Fibroblast of lung (primary cell): ENCODE measurements at places on chromosomes 11 and 22.

DNA sequence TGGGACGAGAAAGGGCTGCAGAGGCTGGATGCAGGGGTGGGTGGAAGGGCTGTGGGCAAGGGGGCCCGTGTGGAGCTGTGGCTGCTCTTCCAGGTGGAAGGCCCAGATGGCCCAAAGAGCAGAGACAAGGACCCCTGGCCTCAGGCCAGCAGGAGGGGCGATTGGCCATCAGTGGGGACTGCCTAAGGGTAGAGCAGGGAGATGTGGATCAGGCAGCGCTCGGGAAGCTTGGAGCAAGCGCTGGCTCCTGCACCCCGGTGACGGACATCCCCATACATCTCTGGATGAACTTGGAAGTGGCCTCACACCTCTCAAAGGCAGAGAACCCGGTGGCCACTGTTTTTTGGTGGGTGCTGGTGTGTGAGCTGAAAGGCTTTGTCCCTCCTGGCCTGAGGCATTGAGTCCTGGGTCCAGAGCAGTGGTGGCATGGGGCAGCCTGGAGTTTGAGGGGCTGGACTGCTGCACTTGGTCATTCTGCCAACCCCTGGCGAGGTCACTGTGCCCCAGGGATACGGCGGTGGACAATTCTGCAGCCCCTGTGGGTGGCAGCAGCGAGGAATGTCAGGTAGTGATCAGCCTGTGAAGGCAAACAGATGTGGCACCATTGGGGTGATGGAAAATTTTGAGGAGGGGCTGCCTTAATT is 5.9 kb downstream of the FRMD8 start:
- DNase-seq: no peak

GRCh38 chr11:103637295-103637694 is 399.1 kb upstream of the DDI1 start:
- DNase-seq: peak; percentile 75

- no peak for DNase-seq
Measured at GRCh38 chr22:24512043-24512442, 16.9 kb downstream of the UPB1 start.

GRCh38 chr22:24021304-24021703 is 10.2 kb downstream of the CABIN1 start:
- no peak for DNase-seq

- peak; percentile 51 for DNase-seq
Measured at GRCh38 chr11:19982774-19983495, 177.3 kb downstream of the DBX1 start.

DNA sequence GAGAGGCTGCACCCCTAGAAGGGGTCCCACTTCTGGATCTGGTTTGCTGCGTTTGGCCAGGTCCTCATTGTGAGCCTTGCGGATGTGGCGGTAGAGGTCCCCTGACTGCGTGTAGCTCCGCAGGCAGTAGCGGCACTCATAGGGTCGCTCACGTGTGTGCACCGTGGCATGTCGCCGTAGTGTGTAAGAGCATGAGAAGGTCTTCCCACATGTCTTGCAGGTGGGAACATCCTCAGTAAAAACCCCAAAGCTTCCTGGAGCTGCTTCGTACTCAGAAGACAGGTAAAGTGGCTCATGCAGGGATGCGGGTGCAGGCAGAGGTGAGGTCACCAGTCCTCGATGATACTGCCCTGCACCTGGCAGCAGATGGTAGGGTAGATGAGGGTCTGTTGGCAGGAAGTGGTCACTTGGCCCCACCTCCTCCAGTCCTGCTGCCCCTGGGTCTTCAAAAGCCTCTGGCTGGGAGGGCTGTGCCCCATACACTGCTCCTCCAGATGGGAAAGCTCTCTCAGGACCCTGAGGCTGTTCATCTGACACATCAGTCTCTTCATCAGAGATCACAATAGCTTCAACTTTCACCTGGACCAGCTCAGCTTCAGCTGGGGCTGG is 1.7 kb downstream of the ZBTB3 start:
- no peak for DNase-seq

DNA sequence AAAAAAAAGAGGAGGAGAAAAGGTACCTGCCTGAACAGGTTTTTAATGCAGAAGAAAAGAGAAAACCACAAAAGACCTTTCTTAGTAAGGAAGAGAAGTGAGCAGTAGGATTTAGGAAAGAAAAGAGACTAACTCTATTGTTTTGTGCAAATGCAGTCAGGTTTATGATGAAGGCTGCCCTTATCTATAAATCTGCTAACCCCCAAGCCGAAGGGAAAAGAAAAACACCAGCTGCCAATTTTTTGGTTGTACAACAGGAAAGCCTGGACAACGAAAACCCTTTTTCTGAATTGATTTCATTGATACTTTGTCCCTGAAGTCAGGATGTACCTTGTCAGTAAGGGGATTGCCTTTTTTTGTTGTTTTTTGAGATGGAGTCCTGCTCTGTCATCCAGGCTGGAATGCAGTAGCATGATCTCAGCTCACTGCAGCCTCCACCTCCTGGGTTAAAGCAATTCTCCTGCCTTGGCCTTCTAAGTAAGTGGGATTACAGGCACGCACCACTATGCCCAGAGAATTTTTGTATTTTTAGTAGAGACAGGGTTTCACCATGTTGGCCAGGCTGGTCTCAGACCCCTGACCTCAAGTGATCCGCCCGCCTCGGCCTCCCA is 21.2 kb downstream of the POLD4 start:
- DNase-seq: no peak

DNA sequence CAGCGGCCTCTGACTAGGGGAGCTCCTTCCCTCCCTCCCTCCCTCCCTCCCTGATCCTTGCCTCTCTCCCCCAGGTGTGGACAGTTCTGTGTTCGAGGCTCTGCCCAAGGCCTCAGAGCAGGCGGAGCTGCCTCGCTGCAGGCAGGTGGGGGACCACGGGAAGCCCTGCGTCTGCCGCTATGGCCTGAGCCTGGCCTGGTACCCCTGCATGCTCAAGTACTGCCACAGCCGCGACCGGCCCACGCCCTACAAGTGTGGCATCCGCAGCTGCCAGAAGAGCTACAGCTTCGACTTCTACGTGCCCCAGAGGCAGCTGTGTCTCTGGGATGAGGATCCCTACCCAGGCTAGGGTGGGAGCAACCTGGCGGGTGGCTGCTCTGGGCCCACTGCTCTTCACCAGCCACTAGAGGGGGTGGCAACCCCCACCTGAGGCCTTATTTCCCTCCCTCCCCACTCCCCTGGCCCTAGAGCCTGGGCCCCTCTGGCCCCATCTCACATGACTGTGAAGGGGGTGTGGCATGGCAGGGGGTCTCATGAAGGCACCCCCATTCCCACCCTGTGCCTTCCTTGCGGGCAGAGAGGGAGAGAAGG is 11.1 kb upstream of the POU2F3 start:
- DNase-seq: no peak

DNA sequence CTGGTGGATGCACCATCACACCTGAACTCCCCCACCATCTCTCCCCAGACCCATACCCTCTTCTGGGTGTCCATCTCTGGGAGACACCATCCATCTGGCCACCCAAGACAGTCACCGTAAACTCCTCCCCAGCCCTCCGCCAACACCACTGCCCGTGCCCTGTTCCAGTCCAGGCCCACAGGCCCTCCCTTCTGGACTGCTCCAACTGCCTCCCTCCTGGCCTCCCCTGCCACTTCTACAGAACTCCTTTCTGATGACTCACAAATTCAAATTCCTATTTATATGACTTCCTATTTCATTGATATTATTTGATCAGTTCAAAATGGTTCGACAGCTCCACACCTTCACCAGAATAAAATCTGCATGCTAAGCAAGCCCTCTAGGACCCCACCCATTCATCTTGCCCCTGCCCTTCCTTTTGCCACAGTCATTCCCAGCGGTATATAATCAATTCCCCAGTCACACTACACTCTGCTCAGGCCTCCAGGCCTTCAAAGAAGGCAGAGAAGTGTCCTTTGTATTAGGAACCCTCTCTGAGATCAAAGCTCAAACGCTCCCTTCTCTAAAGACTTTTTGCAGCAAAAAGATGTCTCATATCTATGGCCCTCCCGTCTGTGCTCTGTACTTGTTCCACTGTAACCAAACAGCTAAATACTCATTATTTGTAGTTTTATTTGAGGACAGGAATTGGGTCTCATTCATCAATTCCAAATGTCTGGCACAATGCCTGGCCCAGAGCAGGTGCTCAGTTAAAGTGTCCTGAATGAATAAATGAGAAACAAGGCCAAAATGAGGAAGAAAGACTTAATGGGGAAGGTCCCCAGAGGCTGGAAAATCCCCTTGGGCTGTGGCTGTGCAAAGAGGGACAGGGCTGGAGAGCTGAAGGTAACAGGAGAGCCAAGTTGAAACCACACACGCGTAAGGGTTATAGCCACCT is 29.0 kb downstream of the MYH9 start:
- DNase-seq: peak; percentile 59

- DNase-seq: no peak
Measured at GRCh38 chr11:117949062-117949461, 19.9 kb upstream of the TMPRSS13 start.

- DNase-seq: no peak
Measured at GRCh38 chr22:19845054-19845722, 9.5 kb downstream of the GNB1L start.

GRCh38 chr11:25453471-25453870 is 878.5 kb upstream of the ANO3 start:
- DNase-seq: no peak

GRCh38 chr22:24591286-24591830 is 1.5 kb downstream of the LRRC75B start:
- no peak for DNase-seq

- DNase-seq: no peak
Measured at GRCh38 chr11:102485095-102485722, 32.6 kb upstream of the TMEM123 start.

GRCh38 chr22:28413612-28414399 is 265.8 kb downstream of the TTC28 start:
- no peak for DNase-seq

DNA sequence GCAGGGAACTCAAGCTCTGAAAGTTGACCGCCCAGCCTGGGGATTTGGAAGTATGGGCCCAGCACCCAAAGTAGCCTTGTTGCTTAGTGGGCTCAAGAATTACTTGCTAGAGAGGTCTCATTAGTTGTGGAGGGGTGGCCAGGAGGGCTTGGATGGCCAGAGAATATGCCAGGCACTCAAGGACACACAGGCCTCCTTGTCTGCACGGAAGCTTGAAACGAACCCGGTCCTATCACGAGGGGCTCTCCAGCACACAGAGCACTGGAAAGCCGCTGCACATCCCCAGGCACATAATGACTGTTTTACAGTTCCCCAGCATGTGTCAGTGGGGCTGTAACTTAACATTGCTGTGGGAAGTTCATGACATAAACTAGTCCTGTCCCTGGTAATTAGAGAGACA is 55.9 kb downstream of the NAT10 start:
- DNase-seq: no peak

DNA sequence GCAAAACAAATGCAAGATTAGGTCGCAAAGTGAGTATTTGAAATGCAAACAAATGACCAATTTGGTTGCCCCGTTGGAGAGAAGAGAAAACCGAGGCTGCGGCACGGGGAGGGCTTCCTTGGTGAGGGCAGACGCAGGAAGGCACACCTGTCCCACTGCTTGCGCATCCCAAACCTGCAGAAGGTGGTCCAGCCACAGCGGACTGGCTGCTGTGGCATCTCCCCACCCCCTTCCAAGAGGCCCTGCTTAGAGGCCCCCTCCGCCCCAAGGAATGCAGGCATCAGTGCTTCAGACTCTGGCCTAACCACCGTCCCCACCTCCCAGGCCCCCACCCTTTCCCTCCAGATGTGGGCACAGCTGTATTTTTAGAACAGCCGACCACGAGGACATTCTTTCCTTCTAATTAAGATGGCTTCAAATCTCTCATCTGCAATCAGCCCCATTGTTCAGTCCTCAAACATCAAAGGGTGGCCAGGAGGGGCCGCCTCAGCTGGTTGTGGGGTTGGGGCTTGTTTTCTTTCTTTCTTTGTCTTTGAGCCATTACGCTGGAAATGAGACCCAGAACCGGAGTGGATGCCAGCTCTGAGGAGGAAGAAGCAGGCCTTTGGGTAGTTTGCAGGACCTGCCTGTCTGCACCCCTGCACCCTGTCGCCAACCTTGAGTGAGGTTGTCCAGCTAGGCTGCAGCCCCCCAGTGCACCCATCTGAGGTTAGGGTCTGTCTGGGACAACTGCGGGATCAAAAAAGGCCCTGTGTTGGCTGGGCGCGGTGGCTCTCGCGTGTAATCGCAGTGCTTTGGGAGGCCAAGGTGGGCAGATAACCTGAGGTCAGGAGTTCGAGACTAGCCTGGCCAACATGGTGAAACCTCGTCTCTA is 9.4 kb upstream of the DERL3 start:
- DNase-seq: no peak

DNA sequence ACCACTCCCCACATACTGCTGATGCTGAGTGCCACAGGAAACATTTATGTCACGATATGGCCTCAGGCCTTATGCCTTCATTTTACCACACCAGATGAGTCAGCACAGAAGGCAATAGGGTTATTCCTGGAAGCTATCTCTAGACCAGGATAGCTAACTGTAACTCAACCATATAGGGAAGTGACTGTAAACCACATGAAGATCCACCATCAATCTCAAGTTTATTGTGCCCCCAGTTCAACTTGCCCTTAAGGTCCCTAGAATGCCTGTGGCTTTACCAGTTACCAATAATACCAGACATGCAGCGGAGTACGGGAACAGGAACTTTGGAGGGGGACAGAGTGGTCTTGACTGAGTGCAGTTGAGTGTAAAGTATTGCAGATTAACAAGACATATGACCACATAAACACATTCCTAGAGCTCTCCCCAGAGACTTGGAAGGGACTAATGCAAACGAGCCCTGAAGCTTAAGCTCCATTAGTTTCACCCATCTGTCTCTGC is 180.9 kb downstream of the KIF18A start:
- DNase-seq: peak; percentile 99
